Daoy (cell line): ENCODE measurements at places on chromosomes 7 and 10. TPM values are rescaled to one million over a fixed set of nuclear protein-coding genes. Genes with fewer than 3 reads are reported as not detected.

Gene SPDYE2
- total RNA-seq = not detected in 2 replicates

DNA sequence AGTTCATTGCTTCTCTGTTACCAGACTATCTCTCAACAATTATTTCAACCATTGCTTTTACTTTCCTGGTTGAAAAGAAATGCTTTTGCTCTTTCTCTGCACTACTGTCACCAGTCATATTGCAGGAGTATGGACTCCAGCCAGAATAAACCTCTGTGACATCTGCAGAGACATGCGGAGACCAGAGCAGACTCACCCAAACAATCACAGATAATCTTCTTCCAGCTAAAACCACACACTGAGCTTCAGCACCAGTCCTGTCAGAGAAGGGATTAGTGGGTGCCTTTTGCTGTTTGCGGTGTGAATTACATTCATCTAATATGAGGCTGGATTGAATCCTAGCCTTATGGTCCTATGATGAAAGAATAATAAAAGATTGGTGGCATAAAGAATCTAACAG lies 258.6 kb downstream of the CNTNAP2 start:
- no peak for DNase-seq

DNA sequence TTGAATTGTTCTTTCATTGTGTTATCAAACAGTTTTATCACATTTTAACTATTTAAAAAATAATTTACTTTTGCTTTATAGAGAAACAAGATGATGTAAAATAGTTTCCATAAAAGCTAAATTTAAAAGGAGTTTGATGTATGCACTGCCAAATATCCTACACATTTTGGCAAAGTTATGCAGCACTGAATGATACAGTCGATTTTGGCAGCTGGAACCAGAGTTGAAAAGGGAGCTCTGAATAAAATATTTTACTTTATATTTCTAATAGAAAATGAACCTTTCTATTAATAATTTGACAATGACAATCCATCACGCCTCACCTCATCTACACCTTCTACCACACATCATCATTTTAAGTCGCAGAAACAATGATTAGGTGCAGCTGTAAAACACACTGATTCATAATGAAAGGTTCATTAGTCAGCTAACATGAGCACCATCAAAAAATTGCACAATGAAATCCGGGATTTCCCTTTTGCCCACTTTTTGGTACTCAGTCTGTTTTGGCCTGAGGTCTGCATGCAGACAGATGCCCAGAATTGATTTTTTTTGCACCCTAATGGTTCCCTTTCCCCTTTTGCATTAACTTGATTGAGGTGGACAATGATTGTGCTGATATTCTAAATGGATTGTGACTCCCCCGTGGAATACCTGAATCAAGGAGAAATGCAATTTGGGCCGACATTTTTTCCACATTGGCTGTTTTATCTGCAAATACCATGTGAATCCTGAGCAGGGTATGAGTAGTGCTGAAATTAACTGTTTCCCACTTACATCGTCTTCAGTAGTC lies 105.8 kb downstream of the THSD7A start:
- DNase-seq = no peak

DNA sequence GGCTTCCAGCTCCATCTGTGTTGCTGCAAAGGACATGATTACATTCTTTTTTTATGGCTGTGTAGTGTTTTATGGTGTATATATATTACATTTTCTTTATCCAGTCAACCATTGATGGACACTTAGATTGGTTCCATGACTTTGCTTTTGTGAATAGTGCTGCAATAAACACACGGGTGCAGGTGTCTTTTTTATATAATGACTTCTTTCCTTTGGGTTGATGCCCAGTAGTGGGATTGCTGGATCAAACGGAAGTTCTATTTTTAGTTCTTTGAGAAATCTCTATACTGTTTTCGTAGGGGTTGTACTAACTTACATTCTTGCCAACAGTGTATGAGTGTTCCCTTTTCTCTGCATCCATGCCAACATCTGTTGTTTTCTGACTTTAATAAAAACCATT lies 189.7 kb downstream of the ACTR3B start:
- no peak for DNase-seq

Gene PTF1A
- total RNA-seq = not detected in 2 replicates

- no peak for DNase-seq
Measured at GRCh38 chr10:125984865-125985495, 88.6 kb downstream of the FANK1 start.

GRCh38 chr7:154415709-154416399 lies 363.7 kb downstream of the DPP6 start:
- peak; percentile 7 for DNase-seq

DNA sequence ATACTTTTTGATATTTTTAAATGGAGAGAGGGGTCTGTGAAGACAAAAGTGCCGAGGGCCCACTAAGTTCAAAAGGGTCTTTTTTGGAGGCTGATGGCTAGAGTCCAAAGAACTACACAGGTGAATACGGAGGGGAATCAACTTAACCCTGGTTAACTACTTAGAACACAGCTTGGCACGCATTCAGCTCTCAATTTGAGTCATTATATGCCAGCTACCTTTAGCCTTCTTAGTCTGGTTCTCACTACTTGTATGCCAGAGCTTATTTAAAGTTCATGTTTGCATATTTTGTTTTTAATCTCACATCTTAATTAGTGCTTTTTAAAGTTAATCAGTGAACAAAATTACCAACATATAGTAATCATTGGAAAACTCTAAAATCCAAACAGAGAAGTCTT lies 80.8 kb downstream of the VWDE start:
- DNase-seq = peak; percentile 8

GRCh38 chr7:121752706-121753105 lies 120.3 kb upstream of the PTPRZ1 start:
- DNase-seq = peak; percentile 19

- no peak for DNase-seq
Measured at GRCh38 chr7:84274029-84274638, 79.5 kb upstream of the SEMA3A start.

Gene SEMA3D
- total RNA-seq = 0.95 and 1.8 TPM in 2 replicates

Gene IMMP2L
- 13.6 and 17.7 TPM in 2 replicates for total RNA-seq

DNA sequence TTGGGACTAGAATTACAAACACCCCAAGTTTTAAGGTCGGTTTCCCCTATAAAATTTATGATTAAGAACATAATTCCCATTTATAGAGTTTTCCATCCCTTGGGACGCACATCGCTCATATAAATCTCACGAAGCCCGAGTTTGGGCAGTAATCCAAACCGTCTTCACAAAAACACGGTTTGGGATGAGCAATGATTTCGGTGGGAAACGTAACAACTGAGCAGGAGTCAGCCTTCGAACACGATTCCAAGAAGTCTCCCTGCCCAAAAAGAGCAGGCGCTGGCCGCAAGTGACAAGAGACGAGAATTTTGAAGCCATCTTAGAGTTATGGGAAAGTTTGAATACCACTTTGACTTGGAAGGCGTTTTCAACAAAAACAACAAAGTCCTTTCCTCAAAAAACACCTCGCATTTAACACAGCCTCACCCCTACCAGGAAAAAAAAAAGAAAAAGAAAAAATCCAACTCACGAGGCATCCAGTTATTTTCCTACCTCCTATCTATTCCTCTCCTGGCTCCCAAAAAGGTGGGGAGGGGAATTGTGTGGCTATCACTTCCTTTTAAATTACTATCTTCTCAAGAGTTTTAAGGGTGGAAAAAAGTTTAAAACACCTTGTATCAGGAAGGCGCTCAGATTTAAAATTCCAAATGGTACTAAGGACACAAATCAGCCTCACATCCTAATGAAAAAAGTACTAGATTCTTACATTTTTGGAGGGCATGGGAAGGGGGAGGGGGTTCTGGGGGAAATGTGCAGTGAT lies 1.6 kb downstream of the SEPHS1 start:
- peak; percentile 28 for DNase-seq

GRCh38 chr10:32957341-32958084 lies 517 bp downstream of the ITGB1 start:
- DNase-seq = peak; percentile 33

- peak; percentile 95 for DNase-seq
Measured at GRCh38 chr7:32093415-32094408, 23.5 kb upstream of the PDE1C start.

DNA sequence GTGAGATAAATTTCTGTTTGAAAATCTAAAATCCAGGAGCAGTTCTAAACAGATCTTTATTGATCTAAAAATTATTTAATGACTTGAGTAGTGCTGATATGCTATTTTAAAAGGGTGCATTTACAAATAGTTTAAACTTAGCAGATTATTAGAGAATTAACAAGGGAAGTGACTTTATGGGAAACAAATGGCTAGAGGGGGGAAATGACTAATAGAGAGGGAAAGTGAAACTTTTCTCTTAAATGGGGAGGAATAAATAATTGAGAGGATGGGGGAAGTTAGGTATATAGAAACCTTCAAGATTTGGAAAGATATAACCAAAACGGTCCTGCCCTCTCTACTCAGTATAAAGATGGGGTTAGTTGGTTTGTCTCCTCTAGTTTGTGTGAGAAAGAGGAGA lies 90.1 kb upstream of the ARMC3 start:
- DNase-seq = no peak

Gene WASHC2A
- total RNA-seq = 18.6 and 21.0 TPM in 2 replicates

DNA sequence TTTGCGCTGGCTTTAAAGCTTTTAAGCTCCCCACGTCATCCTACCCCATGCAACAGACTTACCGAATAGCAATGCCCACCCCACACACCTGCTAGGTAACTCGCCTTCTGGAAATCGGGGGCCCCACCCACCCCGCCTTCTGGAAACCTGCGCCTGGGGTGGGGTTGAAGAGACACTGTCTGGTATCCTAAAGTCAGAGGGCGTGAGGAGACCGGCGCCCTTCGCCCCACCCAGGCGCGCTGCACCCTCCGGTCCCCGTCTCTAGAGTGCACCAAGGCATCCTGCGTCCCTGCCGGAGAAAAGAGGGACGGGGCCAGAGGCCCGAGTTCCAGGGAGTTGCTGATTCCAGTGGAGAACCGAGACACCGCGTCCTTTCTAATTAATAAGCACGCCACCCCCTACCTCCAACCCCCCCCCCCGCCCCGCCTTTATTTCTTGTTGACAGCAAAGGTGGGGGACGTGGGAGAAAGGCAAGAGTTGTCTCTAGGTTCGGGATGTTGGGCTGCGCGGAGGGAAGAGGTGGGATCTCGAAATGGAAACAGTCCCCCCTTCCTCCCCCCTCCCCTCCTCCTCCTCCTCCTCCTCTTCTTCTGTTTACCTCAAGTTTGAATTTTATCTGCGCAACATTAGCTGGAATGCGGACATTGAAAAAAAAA lies 220.9 kb upstream of the MKLN1 start:
- DNase-seq = peak; percentile 58

- DNase-seq = no peak
Measured at GRCh38 chr7:155225516-155225915, 72.2 kb upstream of the INSIG1 start.
